ENCODE measurements at places on chromosomes 2 and 18.
A peak's percentile ranks its signal among the peaks of the same experiment; 100 is the strongest.

DNA sequence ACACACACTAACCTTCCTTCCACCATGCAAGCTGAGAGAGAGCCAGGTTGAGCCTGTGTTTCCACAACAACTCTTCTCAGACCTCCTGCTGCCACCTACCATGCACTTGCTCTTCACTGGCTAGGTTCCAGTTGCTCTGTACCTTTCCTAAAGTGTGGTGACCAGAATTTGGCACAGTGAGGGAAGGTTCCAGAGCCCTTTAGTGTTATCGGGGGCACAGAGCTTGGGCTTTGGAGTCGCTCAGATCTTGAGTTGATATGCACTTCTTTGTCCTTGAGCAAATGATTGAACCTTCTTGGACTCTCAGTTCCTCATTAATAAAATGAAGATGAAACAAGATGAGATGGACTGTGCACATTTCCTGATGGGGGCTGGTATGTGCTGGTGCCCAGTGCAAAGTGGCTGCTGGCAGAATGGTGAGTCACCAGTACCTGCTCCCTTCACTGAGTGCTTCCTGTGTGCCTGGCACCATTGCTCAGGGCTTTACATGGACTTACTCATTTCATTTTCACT, 47.1 kb downstream of the NEDD4L start:
- DNase-seq, result peak; percentile 65

DNA sequence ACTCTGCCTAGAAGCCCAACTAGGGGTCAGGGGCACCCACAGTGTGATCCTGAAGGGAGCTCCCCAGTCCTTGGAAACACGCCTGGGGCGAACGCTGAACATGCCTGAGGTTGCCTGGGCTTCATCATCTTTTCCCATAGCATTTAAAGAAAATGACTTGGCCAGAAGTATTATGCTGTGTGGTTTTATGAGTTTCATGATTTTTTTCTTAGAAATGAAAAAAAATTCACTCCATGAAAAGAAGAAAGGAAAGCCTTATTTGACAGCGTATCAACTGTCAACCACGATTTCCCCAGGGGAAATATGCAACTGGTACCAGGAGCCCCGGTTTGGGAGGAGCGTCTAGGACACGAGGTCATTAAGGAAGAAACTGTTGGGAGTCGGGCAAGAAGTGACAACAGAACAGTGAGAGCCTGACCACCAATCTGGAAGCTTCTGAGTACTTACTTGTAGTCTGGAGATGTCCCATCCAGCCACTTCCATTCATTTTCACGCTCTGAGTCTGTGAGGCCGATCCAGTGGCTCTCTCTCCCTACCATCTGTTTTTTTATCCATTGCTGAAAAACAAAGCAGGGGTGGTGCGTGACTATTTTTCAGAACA, 63.5 kb upstream of the THOC1 start:
- no peak for DNase-seq

- DNase-seq, result no peak
Measured at GRCh38 chr18:48756511-48757226, 194.1 kb downstream of the SMAD7 start.

- DNase-seq, result no peak
Measured at GRCh38 chr2:84846741-84847142, 34.1 kb downstream of the TRABD2A start.

DNA sequence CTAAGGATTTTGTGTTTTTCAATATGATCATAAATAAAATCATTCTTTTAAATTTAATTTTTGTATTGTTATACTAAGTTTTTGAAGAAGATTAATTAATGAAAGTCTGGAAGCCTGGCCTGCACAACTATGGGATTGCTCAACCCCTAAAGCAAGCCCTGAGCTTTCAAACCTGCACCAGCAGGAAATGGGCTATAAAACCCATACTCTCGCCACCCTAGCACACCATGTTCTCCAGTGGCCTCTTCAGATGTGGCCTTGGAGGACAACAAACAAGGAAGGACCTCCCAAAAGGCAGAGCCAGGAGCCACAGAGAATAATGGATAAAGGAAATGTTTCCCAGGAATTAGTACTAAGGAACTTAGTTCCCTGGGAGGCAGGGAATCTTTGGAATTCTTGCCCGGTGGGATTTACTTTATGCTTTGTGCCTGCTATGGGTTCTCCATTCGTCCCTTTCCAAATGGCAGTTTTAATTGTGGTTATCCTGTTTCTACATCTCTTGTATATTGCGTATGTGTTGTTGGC, 212.5 kb downstream of the ZFP36L2 start:
- DNase-seq, result no peak

GRCh38 chr18:11866764-11867163, 15.6 kb downstream of the CHMP1B start:
- no peak for DNase-seq

GRCh38 chr18:58382446-58382845, 246.4 kb downstream of the ALPK2 start:
- no peak for DNase-seq

DNA sequence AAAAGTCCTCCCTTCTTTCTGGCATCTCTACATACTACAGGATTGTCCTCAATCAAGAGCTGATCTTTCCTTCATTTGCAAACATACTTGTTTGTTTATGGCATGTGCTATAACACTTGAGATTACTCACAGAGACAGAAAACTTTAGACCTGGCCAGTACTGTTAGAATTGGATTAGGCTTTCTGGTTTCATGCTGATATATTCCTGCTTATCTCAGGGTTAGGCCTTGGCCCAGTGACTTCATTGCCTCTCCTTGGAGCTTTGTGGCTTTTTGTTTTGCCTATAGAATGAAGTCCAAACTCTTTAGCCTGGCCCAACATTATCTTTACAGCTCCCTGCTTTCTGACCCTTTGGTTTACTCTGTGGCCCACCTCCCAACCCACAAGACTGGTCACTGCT, 363.3 kb downstream of the ALK start:
- DNase-seq, result no peak

DNA sequence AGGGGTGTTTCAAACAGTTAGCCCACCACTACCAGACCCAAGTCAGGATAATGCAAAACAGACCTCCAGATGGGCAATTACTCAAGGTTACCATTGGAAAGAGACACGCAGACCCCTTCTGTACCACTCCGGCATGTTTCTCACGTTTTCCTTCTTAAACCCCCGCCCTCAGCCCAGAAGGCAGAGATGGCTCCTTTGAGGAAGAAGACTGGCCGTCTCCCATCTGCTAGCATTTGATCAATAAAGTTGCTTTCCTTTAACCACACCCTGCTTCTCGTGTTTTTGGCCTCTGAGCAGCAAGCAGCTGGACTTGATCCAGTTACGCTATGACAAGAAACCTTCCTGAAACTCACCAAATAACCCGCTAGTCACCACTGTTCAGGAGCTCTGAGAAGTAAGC, 1012.4 kb upstream of the GYPC start:
- DNase-seq, result no peak

GRCh38 chr2:74417763-74418162, 3.7 kb downstream of the C2orf81 start:
- DNase-seq, result no peak

- no peak for DNase-seq
Measured at GRCh38 chr2:226247289-226248275, 552.0 kb downstream of the IRS1 start.

- DNase-seq, result no peak
Measured at GRCh38 chr2:206062724-206063123, 23.2 kb downstream of the INO80D start.

GRCh38 chr2:236552212-236552542, 17.4 kb upstream of the ACKR3 start:
- DNase-seq, result no peak

DNA sequence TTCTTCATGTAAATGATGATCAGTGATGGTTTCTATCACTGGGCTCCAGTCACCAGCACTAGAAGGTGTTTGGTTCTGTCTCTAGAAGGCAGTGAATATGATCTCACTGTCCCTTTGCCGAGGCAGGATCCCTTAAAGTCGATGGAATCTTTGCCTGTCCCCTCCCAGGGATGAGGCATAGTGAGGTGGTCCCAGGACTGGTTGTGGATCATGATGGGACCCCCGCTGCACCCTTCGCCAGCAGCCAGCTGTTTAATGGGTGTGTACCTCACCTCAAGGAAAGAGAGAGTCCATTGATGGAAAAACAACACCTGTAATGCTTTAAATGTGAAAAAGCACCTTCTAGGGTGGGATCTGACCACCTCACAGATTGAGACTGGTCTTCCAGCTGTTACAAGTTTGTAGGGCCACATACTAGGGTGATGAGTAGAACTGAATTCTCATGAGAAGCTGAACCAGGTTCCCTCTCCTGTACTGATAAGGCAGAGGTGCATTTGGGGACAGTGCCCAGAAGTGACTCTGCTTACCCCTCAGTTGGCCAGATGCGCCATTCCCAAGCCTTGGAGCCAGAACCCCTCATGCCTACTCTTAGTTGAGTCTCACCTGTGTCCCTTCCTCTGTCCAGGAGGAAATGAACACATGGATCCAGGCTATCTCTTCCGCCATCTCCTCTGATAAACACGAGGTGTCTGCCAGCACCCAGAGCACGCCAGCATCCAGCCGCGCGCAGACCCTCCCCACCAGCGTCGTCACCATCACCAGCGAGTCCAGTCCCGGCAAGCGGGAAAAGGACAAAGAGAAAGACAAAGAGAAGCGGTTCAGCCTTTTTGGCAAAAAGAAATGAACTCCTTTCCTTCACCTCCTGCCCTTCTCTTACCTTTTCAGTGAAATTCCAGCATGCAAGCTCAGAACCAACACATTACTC, 55.5 kb upstream of the EML6 start:
- peak; percentile 30 for DNase-seq

GRCh38 chr2:44351088-44351487, 10.2 kb downstream of the PREPL start:
- DNase-seq, result no peak

DNA sequence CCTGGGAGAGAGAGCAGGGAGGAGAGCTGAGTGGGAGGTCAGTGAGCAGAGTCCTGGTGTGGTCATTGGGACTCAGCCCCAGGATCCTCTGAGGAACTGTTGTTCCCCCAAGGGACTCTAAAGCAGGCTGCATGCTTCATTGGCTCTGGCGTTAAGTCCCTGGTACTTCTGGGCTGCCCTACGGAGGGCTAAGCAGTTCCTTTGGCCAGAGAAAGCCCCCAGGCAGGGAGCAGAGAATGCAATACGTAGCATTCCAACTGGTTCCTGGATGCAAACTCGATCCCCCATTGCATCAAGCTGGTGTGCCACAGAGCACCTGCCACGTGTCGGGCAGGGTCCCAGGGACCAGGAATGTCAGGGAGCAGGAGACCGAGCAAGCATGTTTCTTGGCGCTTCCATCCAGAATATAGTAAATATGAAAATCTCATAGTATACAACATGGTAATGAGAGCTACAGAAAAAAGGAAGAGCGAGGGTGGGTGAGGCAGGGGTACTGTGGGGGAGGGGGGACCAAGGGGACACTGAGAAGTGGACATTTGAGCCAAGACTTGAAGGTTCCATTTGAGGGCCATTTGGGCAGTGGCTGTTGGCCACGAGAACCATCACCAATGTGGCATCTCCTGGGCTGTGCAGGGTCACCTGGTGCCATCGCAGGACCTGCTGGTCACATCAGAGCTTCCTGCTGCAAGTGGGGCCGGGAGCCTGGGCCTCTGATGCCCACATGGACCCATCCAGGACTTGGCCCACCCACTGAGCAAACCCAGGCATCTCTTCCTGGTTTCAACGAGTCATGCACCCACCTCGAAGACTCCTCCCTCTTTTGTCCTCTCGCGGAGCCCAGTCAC, 160.4 kb downstream of the ASB1 start:
- no peak for DNase-seq

DNA sequence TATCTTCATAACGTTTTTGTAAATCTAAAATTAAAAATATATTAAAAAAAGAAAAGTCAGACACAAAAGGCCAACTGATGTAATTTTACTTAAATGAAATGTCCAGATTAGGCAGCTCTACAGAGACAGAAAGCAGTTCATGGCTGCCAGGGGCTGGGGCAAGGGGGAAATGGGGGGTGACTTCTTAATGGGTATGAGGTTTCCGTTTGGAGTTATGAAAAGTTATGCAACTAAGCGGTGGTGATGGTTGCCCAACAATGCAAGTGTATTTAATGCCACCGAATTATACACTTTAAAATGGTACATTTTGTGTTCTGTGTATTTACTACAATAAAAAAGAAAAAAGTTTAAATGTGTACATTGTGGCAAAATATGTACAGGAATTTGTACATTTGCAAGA, 70.2 kb upstream of the TEX51 start:
- no peak for DNase-seq

- DNase-seq, result no peak
Measured at GRCh38 chr2:3324404-3325281, 53.0 kb downstream of the EIPR1 start.

GRCh38 chr18:59874166-59874565, 25.6 kb upstream of the PMAIP1 start:
- no peak for DNase-seq

DNA sequence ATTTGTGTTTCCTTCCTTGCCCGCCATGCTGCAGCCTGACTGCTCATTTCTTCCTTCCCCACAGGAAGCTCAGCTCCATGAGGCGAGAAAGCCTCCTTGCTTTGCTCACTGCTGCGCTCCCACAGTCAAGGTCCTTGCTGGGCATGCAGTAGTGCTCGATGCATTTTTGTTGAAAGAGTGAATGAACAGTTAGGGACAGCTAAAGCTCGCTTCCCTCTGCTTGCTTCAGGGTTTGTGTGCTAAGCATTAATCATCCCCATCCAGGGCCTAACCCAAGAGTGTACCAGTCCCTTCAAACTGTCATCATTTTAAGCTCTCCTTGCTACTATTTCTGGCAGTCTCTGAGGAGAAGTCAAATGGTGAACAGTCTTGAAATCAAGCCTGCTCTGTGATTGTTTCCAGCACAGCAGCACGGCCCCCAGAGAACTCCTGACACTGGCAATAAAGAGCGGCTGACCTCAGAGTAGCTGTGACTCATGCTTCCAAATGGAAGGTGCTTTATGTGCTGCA, 171.7 kb upstream of the SOX11 start:
- DNase-seq, result no peak

- DNase-seq, result no peak
Measured at GRCh38 chr2:70684846-70685622, 83.0 kb downstream of the ADD2 start.

GRCh38 chr2:95389245-95390119, 13.0 kb upstream of the FAHD2A start:
- no peak for DNase-seq

DNA sequence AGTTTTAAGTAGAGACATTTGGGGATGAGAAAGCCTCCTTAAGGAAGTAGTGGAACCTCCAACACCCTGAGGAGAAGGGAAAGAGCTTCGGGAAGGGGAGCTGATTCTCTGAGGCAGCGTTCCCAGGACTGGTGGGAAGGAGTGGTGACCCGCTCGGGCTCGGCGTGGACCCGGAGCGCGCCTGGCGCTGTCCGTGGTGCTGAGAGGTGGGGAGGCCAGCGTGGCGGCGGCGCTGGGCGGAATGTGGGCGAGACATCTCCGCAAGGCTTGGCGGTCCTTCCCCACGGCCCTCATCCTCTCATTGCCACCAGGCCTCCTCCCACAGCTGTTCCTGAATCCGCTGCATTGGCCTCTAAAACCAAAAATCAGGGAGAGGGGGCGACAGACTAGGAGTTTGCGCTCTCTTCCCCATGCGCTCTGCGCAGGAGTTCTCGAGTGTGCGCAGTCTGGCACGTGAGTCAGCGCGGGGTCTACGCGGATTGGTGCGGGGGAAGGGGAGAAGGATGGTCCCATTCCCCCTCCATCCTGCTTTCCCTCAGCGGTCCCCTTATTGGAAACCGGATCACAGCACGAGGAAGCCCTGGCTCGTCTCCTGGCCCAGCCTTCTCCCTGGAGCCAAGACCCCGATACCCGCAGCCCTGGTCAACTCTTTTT, 857 bp downstream of the RESP18 start:
- no peak for DNase-seq

GRCh38 chr2:196558497-196558896, 81.0 kb upstream of the CCDC150 start:
- DNase-seq, result no peak

GRCh38 chr2:85539361-85540132, 579 bp downstream of the MAT2A start:
- peak; percentile 83 for DNase-seq

GRCh38 chr2:38108907-38109731, 33.2 kb upstream of the CYP1B1 start:
- no peak for DNase-seq

Measured in pancreas (tissue), 10 donors.